MG63 (cell line): ENCODE measurements at places on chromosomes 1 and 21. TPM values are rescaled to one million over a fixed set of nuclear protein-coding genes. Genes with fewer than 3 reads are reported as not detected.

VPS26C gene
- 33.1 and 65.5 TPM in 2 replicates for total RNA-seq

GRCh38 chr1:99608058-99608457 is 37.9 kb upstream of the PALMD start:
- DNase-seq: no peak

WNT9A gene
- total RNA-seq: 10.8 and 11.3 TPM in 2 replicates

DNA sequence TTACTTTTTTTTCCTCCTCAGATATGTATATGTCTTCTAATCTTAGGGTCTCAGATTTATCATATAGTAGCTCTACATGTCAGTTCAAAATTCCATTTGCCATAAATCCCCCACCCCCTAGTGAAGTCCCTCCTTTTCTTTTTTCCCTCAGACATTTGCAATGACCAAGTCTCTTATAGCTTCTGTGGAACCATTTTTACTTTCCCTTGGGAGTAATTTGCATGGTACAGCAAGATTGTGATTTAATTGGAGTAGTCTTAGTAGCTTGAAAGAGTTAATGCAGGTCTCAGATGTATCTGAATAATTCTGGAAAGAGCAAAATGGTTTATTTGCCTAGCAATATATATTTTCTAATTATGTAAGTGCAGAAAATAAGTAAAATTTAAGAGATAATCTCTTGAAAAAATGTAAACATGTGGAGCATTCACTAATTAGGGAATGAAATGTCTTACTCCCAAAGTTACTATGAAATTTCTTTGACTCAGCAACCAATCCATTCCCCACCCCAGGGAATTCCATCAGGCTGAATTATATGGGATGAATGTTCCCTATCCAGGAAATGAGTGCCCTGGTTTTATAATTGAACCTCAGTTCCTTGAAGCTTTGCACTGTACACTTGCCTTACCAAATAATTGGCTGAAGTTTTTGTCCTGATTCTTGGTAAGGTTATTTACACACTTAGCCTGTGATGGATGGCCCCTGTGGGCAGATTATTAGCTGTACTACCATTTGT is 267.0 kb downstream of the DNM3 start:
- DNase-seq: no peak

DNA sequence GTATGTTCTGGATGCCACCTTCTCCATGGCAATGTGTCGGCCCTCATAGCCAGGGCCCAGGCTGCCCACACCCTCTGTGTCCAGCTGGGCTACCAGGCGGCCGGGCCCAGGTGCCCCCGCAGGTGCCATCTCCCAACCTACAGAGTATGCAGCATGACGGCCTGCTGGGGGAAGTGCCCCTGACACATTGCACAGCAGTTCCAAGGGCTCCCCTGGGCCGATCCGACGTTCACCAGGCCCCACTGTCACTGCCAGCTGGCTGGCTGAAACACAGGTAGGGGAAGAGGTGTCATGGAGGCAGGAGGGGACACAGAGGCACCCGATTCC is 5.4 kb downstream of the IGSF8 start:
- DNase-seq: no peak

- DNase-seq: peak; percentile 64
Observed at GRCh38 chr1:18922319-18922726, 20.0 kb upstream of the ALDH4A1 start.

DNA sequence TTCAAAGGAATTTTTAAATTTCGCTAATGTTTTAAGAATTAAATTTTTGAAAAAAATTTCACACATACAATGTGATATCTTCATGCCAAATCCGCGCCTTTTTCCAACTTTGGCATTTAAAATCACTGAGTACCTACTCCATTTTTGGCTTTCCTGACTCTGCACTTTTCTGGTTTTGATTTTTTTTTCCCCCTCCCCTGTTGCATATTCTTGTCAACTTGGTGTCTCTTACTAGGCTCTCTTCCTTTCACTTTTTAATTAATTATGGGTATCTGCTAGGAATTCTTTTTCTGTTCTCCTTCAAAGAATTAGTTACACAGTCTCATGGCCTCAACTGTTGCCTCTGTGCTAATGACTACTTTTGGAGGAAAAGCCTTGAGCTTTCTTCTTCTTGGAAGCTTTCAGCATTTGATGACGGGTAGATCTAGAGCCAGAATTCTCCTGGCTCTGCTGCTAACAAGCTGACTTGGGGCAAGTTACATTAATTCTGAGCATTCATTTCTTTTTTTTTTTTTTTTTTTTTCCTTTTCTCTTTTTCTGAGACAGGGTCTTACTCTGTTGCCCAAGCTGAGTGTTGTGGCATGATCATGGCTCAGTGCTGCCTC is 1.8 kb downstream of the AGL start:
- no peak for DNase-seq

ZNF684 gene
- total RNA-seq: 0.74 and 2.3 TPM in 2 replicates
